Activated CD8-positive, alpha-beta T cell treated with anti-CD3 and anti-CD28 coated beads for 36 hours (primary cell): ENCODE measurements at places on chromosomes 16 and 17.

DNA sequence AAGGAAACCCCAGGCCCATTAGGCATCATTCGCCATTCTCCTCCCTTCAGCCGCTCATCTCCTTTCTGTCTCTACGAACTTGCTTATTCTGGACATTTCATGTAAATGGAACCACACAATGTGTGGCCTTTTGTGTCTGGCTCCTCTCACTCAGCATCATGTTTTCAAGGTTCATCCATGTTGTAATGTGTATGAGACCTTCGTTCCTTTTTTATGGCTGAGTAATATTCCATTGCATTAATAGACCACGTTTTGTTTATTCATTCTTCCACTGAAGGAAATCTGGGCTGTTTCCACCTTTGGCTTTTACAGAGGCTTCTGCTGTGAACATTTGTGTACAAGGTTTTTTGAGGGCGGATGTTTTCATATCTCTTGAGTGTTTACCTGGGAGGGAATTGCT is 3.2 kb downstream of the CRISPLD2 start:
- DNase-seq: no peak

GRCh38 chr16:72793716-72794115 is 254.2 kb downstream of the ZFHX3 start:
- DNase-seq: no peak

- DNase-seq: no peak
Measured at GRCh38 chr17:36942631-36943125, 5.4 kb downstream of the LHX1 start.

GRCh38 chr17:41417576-41418015 is 6.8 kb downstream of the KRT37 start:
- peak; percentile 13 for DNase-seq
